Kasumi-1 (cell line): ENCODE measurements at places on chromosomes 2 and 18.

GRCh38 chr18:32271672-32272208, 81.9 kb downstream of the MEP1B start:
- peak; percentile 59 for DNase-seq

DNA sequence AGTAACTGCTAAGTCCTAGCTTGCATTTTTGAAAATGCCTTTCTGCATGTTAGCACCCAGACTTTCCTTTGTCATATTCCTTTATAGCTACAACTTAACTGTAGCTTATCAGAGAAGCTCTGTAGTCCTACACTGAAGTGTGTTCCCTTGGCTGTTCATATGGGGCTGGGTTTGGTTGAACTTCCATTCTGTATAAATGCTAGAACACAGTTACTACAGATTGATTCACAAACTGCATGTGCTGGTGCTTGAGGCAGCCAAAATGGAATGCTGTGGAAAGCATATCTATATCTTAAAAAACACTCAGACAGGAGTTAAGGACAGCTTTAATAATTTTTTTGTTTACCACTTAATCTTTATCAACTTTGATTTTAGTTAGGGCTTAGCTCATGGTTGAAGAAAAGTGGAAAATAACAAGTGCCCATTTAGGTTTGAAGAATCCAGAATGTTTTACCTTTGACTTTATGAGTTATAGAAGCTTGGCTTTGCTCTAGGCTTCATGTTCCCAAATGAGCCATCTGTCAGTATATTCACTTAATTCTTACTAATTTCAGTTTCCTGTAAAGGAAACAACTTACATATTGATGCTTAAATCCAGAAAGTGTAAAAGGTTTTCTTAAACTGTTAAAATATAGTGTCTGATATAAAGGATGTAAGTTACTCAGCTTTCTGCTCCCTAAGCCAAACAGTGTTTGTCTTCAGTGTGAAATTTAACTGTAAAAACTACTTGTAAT, 148.9 kb downstream of the AGPS start:
- no peak for DNase-seq

DNA sequence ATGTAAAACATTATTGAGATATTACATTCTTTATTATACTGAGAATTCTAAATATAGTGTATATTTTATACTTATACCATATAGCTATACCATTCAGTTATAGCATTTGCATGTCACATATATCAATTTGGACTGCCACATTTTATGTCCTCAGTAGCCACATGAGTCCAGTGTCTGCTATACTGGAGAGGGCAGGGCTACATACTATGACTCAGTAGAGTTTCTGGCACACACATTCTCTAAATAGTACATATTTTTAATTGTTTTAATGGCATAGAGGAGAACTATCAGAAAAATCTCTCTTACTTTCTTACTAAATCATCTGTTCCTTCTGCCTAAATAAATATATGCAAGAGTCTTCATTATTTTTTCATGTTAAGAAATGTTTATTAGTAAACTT, 55.4 kb upstream of the COL5A2 start:
- DNase-seq: no peak

DNA sequence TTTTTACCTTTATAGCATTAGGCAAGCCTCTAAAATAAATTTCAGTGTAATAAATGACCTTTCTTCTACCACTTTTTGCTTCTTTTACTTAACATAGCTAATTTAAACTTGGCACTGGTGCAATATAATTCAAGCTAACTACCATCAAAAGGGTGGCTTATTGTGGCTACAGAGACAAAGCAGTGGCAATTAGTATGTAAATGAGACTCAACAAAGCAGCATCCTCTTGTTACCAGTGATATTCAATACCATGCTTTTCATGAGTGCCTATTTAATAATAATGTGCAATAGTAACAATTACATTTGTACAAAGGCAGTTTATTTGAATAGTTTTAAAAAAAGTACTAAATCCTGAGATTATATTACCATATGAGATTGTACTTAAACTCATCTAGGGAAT, 93.4 kb downstream of the SOS1 start:
- no peak for DNase-seq

DNA sequence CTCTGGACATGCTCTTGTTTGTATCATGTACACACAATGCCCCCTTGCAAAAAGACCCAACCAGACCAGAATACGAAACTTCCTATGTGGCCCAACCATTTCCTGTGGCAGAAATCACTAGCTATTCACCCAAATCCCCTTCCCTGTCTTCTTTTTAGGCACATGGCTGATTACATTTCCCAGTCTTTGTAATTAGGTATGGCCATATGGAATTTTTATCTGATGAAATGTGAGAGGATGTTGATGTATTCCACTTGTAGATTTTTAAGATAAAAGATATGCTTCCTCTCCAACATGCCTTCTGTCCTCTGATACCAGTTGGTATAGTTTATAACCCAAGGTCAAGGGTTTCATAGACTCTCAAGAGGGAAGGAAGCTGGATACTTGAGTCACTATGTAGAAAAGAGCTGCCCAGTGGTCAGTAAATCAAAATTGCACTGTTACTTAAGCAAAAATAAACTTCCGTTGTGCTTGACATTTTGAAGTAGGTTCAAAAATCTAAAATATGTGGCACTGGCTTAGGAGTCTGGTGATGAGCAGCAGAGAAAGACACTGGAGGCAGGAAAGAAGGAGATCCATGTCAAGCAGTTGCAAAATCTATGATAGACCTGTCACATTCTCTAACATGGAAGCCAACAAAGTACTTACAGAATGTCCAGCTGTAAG, 297.4 kb downstream of the SMAD2 start:
- no peak for DNase-seq

DNA sequence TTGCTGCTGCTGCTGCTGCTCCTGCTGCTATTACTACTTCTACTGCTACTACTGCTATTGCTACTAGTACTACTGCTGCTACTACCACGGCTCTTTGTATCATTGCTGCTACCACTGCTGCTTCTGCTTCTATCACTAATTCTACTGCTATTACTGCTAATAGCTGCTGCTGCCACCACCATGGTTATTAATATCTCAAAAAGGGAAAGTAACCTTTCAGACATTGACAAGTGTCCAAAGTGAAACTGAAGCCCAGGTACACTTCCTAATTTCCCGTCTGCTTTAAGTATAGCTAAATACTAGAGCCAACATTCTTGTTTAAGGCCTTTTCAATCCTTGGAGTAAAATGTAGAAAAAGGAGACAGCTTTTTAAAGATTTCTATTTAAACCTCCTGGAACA, 45.4 kb upstream of the EHBP1 start:
- DNase-seq: no peak

- no peak for DNase-seq
Observed at GRCh38 chr2:190666895-190667294, 18.0 kb downstream of the NAB1 start.

- no peak for DNase-seq
Observed at GRCh38 chr2:239106314-239106908, 258.5 kb downstream of the TWIST2 start.

- peak; percentile 50 for DNase-seq
Observed at GRCh38 chr2:96656540-96656939, 14.0 kb downstream of the FER1L5 start.

GRCh38 chr2:11343368-11343649, 1.1 kb downstream of the ROCK2 start:
- peak; percentile 36 for DNase-seq

GRCh38 chr2:64861452-64862397, 127.5 kb upstream of the SLC1A4 start:
- DNase-seq: no peak

- DNase-seq: no peak
Observed at GRCh38 chr2:217150236-217150635, 290.4 kb upstream of the TNP1 start.

GRCh38 chr2:27335311-27335710, 12.4 kb upstream of the MPV17 start:
- no peak for DNase-seq

GRCh38 chr2:161625314-161625919, 1.2 kb downstream of the SLC4A10 start:
- no peak for DNase-seq

- peak; percentile 29 for DNase-seq
Observed at GRCh38 chr2:19362094-19362754, 3.8 kb upstream of the OSR1 start.

- DNase-seq: no peak
Observed at GRCh38 chr2:206241736-206242135, 32.7 kb upstream of the ZDBF2 start.

- DNase-seq: no peak
Observed at GRCh38 chr2:26432859-26433258, 31.1 kb downstream of the DRC1 start.

DNA sequence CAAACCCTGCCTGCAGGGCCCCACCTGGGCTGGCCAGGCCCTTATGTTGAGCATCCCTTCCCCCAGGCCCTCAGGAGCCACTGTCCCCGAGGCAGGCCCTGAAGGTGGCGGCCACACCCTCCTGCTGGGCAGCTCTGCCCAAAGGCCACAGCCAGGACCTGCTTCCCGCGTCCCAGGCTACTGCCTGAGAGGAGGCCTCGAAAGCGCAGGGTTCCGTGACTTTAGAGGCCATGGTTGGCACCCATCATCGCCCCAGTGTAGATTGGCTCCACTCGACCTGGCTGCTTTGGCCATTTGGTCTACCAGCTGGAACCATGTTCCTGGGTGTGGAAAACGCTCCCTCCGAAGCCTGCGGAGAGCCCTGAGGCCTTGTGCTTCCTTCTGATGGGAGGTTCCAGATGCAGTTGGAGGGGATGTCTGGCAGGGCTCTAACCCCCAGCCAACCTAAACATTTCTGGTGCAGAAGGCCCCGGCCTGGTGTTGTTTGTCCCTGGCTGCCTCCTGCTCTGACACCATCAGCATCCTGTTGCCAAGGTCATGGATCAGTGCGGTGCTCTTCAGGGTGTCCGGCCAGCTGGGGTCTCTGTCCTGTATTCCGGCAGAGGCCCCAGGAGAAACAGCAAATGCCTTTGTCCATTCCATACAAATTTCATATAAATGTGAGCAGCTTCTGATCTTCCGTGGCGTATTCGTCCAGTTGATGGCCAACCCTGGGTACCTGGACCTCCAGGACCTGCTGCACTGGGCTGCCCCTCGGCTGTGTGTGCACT, 14.7 kb downstream of the CAPN10 start:
- no peak for DNase-seq

GRCh38 chr18:37742436-37742835, 176.8 kb upstream of the CELF4 start:
- DNase-seq: no peak

- peak; percentile 39 for DNase-seq
Observed at GRCh38 chr2:223993634-223994232, 36.5 kb downstream of the MRPL44 start.

DNA sequence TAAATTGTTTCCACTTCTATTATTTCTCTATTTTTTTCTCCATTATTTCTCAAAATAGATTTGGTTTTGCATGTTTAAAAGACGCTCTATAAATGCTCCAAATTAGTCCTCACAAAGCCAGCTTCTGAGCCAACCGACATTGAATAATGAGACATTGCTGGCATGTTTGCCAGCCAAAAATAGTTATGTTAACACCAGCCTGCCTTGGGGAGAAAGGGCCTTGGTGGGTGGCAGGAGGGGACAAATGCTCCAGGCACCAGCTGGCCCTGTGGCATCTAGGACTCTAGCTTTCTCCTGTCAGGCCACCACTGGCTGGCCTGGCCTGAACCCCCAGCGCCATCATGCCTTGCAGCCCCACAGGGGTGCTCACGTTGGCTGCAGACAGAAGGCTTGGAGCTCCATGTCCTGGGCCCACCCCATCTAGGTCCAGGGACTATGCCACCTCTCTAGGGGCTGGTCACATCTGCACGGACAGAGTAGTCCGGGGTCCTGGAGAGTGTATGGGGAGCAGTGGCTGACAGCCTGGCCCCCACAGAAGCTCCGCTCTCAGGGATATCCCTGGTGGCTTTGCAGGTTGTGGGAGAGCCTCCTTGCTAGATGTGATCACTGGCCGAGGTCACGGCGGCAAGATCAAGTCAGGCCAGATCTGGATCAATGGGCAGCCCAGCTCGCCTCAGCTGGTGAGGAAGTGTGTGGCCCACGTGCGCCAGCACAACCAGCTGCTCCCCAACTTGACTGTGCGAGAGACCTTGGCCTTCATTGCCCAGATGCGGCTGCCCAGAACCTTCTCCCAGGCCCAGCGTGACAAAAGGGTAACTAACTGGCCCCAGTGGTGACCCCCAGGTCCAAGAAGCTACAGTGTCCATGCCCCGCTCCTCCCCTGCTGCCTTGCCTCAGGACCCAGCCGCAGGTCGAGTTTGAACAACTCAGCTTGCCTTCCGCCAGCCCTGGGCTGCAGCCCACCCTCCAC, 12.5 kb downstream of the ABCG8 start:
- no peak for DNase-seq

- no peak for DNase-seq
Observed at GRCh38 chr18:50093366-50094064, 101.4 kb downstream of the MYO5B start.
